ENCODE measurements at places on chromosomes 2 and 18.

DNA sequence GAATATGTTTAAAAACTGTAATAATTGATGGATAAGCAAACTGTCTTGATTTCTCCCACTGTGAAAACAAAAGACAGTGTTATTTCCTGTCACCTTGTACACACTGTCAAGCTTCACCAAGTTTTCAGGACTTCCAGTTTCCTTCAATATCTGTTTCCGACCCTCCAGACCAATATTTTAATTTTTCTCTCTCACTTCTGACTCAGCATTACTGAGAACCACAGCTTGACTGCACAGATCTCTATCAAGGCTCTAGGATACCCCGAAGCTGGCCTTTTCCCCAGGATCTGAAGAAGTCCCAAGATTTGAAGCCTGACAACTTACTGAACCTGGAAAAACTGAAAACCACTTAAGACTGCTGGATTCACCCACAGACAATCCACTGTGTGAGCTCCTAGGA is 13.2 kb upstream of the SULT1C3 start:
- no peak for DNase-seq

- no peak for DNase-seq
These were observed 24.2 kb downstream of the CCT7 start for GRCh38 chr2:73258186-73258912.

- no peak for DNase-seq
These were observed 3.0 kb upstream of the HS1BP3 start for GRCh38 chr2:20653695-20654534.

GRCh38 chr2:167697948-167698347 is 549.4 kb downstream of the STK39 start:
- DNase-seq = no peak

GRCh38 chr2:129915303-129915840 is 64.1 kb upstream of the RAB6C start:
- no peak for DNase-seq

- DNase-seq = no peak
These were observed 819.4 kb downstream of the LRP1B start for GRCh38 chr2:141311430-141311829.

- no peak for DNase-seq
These were observed 201.1 kb downstream of the AGAP1 start for GRCh38 chr2:235694721-235695601.

GRCh38 chr18:76903386-76903785 is 81.0 kb downstream of the ZNF236 start:
- no peak for DNase-seq

DNA sequence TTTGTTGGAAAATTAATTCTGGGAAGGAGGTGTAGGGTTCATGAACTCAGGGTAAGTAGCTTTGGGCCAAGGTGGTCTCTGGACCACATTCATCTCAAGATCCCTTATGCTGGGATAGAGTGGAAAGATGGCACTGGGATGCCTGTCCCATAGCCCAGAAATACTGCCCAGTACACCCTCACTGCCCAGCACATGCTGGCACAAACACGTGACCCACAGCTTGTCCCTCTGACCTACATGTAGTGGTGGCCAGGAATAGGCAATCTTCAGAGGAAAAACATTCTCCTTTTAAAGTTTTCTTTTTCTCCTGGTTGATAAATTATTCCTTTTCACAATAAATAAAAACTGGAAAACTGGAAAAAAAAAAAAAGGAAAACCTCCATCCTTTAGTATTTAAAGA is 135.6 kb upstream of the ACAA2 start:
- no peak for DNase-seq

- no peak for DNase-seq
These were observed 31.3 kb downstream of the CIB4 start for GRCh38 chr2:26609839-26610277.

GRCh38 chr2:16009560-16009959 is 69.2 kb downstream of the MYCN start:
- no peak for DNase-seq

- no peak for DNase-seq
These were observed 181.0 kb downstream of the TFCP2L1 start for GRCh38 chr2:121103960-121104359.

DNA sequence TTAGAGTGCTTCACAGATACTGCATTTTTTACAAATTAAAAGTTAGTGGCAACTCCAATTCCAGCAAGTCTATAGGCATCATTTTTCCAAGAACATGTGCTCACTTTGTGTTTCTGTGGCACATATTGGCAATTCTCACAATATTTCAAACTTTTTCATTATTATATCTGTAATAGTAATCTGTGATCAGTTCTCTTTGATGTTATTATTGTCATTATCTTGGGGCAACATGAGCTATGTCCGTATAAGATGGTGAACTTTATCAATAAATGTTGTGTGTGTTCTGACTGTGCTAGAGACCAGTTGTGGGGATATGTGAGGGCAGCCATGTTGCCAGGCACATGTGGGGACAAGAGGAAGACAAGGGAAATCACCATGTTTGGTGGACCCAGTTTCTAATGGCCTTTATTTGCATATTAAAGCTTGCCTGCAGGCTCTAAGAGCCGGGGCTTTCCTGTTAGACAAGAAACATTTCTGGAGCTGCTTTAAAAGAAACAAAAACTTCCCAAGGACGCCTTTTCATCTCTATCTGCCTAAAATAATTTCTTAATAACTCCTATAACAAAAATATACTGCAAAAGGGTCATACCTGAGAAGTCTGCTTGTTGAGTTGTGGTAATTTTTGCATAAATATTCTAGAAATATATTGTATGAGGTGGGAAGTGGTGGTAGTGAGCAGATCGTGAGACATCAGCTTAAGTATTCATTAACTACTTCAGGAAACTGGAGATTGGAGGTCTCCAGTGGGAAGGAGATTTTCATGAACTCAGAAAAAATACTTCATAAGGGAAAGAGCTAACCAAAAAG is 37.2 kb downstream of the KYNU start:
- no peak for DNase-seq

DNA sequence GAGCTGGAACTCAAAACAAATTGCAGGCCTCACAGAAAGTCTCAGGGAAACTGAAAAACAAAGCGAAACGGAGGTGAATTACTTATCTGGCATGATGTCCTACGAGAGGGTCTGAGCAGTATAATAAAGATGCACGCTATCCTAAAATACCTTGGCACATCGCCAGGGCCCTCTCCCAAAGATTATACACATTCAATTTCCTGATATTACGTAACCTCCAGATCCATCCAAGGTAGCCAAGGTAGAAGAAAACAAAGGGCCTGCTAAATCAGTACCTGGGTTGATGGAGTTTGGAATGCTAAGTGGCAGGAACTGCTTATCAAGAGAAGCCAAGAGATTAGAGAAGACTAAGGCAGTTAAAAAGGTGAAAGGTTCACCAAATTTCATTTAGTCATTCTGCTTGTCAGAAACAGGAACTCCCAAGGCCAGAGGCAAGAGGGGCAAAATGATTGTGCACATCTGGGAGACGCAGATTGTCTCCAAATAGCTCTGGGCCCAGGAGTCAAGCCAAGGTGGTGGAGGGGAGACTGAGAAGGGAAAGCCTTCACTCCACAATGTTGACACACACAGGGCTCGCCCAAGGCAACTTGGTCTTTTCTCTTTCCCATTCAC is 236.8 kb upstream of the ATP5MC3 start:
- DNase-seq = no peak

GRCh38 chr2:17239550-17239949 is 278.7 kb downstream of the RAD51AP2 start:
- DNase-seq = no peak

- DNase-seq = no peak
These were observed 46.3 kb downstream of the GORASP2 start for GRCh38 chr2:170975127-170975942.

GRCh38 chr18:3093624-3094337 is 80.8 kb upstream of the LPIN2 start:
- no peak for DNase-seq
